ENCODE measurements at places on chromosomes 16 and 17.

DNA sequence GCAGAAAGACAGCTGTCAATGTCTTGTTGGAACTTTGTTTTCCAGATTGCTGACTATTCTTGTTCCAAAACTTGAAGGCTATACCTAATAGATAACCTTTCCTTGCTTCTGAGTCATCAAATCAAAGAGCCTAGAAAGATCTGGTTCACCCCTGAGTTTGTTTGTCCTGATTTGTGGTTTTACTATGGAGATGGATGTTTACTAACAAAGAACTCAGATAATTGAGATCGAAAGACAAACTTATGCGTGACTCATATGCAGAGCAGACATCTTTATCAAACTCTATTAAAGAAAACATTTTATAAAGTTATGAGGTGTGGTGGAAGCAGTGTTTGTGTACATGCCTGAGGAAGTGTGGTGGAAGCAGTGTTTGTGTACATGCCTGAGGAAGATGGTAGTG is 311.1 kb upstream of the TBX2 start:
- no peak for DNase-seq

DNA sequence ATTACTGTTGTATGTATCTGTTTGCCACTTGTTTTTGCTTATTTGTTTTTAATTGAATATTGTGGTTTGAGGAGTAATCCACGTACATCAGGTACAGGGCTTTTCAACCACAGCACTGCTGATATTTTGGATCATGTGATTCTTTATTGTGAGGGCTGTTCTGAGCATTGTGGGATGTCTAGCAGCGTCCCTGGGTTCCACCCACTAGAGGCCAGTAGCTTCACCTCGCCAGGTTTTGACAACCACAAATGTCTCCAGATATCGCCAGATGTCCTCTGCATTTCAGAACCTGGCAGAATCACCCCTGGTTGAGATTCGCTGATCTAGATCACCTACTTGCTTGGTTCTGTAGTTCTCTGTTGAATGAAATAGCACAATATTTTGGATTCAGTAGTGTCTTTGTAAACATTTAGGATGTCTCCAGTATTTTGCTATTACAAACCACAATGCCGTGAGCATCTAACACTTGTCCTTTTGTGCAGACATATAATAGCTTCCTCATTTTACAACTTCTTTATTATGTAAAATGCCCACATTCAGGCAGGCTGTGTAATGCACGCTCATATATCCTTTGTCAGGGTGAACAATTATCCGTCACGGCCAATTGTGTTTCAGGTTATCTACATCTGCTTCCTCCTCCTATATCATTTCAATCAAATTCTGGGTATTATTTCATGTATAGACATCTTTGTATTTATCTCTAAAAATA is 380.3 kb downstream of the SNX29 start:
- DNase-seq: no peak

- no peak for DNase-seq
These were observed 58.2 kb downstream of the CNTNAP4 start for GRCh38 chr16:76335180-76335974.

GRCh38 chr16:927406-927805 is 43.4 kb downstream of the LMF1 start:
- DNase-seq: no peak

- no peak for DNase-seq
These were observed 24.4 kb upstream of the VAT1L start for GRCh38 chr16:77763994-77764393.

- no peak for DNase-seq
These were observed 1.5 kb upstream of the ZNF764 start for GRCh38 chr16:30559690-30560089.

DNA sequence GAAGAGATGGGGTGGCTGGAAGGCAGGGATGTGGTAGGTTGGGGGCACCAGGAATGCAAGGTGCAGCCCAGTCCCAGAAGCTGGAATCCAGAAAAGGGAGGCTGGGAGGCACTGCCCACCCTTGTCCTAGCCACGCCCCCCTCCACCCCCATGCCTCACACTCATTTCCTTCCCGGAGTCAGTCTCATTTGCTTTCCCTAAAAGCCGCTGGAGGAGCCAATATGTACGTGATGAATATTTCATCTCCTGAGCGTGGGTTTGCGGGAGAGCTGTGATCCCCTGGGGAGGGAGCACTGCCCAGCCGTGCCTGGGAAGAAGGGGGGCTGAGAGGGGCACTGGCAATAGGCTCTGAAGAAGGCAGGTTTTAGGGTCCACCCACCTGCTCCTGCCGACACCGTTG is 124.5 kb upstream of the LHX1 start:
- DNase-seq: no peak

GRCh38 chr16:11384956-11385586 is 39.8 kb downstream of the RMI2 start:
- no peak for DNase-seq

DNA sequence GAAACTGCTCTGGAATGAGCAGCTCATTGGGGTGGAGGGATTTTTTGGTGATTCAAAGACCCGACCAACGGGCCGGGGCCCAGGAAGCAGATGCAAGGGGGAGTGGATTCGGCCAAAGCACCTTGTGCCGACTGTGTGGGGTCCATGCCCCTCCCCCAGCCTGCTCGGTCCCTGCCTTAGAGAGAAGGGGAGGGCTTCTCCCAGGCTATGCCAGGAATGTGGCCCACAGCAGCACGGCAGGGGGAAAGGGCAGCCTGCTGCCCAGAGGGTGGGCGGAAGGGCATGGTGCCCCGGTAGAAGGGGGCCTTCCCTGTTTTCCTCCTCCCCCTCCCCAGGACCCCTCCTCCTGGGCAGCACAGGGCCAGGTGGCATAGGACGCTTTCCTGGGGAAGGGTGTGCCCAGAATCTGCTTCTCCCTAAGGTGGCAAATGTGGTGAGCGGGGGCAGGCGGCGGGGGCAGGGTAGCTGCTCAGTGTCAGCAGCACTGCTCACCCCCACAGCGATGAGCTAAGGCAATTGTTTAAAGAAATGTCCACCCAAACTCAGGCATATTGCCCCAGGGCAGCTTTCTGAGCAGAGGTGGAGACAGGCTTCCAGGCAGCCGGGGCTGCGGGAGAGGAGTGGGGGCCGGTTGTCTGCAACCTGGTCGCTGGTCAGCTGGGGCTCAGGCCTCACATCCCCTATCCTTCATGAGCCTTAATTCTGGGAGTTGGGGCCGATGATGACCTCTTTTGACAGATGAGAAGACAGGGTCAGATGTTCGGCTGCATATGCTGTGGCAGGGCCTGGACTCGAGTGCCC is 33.9 kb upstream of the MLKL start:
- DNase-seq: no peak

Data from NCI-H2171 (cell line).